Activated CD4-positive, alpha-beta T cell treated with anti-CD3 and anti-CD28 coated beads, Interleukin-2, amount 10 ng/mL, durations not matched to agents 24 days and 14 days (primary cell): ENCODE measurements at places on chromosomes 13 and 19. TPM values are rescaled to one million over a fixed set of nuclear protein-coding genes. Genes with fewer than 3 reads are reported as not detected.

The DIRAS1 gene
- total RNA-seq = 0.16 TPM in 1 of 2 replicates, not detected in the other

The ALKBH6 gene
- 46.1 and 50.7 TPM in 2 replicates for total RNA-seq

The POGLUT2 gene
- 13.2 and 15.6 TPM in 2 replicates for total RNA-seq

The ADGRE3 gene
- total RNA-seq = not detected in 2 replicates

The CHST8 gene
- not detected in 2 replicates for total RNA-seq

The ADGRE2 gene
- 1.8 and 2.8 TPM in 2 replicates for total RNA-seq

The CABP5 gene
- not detected in 2 replicates for total RNA-seq
